ENCODE measurements at places on chromosomes 4 and X. TPM values are rescaled to one million over a fixed set of nuclear protein-coding genes. Genes with fewer than 3 reads are reported as not detected.

Gene GPR119
- polyA plus RNA-seq: 7.6 TPM

- peak overlapping the region; percentile 77 for H3K27ac ChIP-seq
- H3K4me1 ChIP-seq: peaks cover 26% of the 10 kb centered on the region
- no peaks in the 10 kb centered on the region for H3K27me3 ChIP-seq
- H3K36me3 ChIP-seq: no peaks in the 10 kb centered on the region
These were observed 7.0 kb downstream of the SLC9B1 start for GRCh38 chr4:103012551-103012950.

GRCh38 chr4:67918428-67918827 lies 34.6 kb upstream of the TMPRSS11D start:
- no peak for DNase-seq
- H3K27ac ChIP-seq: no peak overlapping the region
- no peaks in the 10 kb centered on the region for H3K36me3 ChIP-seq

DNA sequence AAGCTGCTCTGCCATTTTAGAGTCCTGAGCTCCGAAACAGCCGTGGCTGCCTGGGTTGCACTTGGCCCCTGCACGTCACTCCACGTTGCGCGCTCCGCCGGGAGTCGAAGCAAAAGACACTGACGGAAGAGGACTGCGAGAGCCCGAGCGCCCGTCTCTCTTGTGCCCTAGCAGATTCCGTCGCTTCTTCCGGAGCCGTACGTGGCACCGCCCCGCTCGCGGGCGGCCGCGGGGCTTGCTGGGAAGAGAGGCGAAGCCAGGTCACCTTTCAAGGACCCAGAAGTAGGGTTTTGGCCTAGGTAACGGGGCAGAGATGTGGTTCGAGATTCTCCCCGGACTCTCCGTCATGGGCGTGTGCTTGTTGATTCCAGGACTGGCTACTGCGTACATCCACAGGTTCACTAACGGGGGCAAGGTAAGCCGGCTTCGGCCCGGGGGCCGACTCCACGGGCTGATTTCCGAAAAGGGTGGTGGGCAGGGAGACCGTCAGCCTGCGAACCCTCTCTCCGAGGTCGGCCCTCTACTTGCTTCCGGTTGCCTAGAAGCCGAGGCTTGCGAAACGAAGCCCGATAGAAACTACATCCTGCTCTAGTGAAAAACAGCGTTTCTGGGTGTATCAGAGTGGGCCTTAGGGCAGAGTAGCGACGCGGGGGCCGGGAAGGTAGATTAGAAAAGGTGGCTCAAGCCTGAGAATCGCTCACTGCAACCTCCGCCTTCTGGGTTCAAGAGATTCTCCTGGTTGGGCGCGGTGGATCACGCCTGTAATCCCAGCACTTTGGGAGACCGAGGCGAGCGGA lies at the start of the genes NDUFA1 and RNF113A:
NDUFA1 (plus strand) TSS at position 234 of the 797 bp plus-strand sequence; CDS start at position 314, 80 bp downstream.
RNF113A (minus strand) TSS at position 135 of the 797 bp plus-strand sequence; CDS start at position 15, 120 bp downstream.
- H3K27ac ChIP-seq: peak within 1 kb of the TSS; percentile 79
- peak; percentile 88 for DNase-seq
- H3K4me3 ChIP-seq: peak within 1 kb of the TSS; percentile 49
- no peaks in the 10 kb centered on the region for H3K36me3 ChIP-seq

DNA sequence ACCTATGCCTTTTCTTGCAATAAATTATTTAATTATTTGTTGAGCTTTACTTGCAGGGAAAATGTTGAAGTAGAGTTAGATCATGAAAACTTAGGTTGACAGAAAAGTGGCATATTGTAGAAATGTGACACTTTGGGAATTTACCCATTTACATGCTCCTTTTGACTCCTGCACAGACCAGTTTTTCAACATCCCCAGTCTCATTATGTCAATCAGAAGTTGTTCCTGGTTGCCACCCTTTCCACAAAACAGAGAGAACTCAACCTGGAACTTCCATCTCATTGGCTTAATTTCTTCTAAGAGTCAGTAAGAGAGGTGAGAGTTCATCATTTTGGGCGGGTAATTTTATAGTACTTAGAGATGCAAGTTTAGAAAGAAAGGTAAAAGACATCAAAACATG lies 284.6 kb upstream of the ANKRD50 start:
- no peaks in the 10 kb centered on the region for H3K4me1 ChIP-seq
- no peak for DNase-seq
- no peaks in the 10 kb centered on the region for H3K36me3 ChIP-seq
- no peaks in the 10 kb centered on the region for H3K27me3 ChIP-seq

DNA sequence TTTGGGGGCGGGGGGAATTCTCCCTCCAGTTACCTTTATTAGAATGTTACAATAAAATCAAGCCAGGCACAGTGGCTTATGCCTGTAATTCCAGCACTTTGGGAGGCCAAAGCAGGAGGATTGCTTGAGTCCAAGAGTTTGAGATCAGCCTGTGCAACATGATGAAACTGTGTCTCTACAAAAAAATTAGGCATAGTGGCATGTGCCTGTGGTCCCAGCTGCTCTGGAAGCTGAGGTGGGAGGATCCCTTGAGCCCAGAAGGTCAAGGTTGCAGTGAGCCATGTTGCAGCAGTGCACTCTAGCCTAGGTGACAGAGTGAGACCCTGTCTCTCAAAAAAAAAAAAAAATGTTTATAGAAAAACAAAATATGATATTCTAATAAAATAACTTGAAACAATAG lies 5.3 kb upstream of the UBE2D3 start:
- peaks cover 16% of the 10 kb centered on the region for H3K4me1 ChIP-seq
- H3K27ac ChIP-seq: no peak overlapping the region
- no peaks in the 10 kb centered on the region for H3K27me3 ChIP-seq
- no peaks in the 10 kb centered on the region for H3K36me3 ChIP-seq
- no peak for DNase-seq

DNA sequence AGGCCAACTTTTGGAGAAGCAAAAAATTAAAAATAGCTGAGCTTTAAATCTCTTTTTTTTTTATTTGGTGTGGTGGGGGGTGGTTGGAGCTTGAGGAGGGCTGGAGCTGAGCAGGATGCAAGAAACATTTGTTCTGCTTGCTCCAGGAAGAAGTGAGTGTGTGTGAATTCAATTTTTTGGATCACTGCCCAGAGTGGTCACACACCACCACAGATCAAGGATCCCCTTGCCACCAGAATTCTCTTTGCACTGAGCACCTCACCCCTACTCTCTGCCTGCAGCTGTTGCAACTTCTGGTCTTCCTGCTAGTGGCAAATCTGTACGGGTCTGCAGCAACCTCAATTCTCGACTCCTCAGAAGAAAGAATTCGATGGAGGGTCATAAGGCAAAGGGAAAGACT lies 19.9 kb upstream of the PLP1 start:
- no peak for DNase-seq
- no peak overlapping the region for H3K4me3 ChIP-seq
- H3K4me1 ChIP-seq: no peaks in the 10 kb centered on the region
- no peak overlapping the region for H3K27ac ChIP-seq
- no peaks in the 10 kb centered on the region for H3K36me3 ChIP-seq

Gene BGN
- polyA plus RNA-seq: 24.5 TPM

DNA sequence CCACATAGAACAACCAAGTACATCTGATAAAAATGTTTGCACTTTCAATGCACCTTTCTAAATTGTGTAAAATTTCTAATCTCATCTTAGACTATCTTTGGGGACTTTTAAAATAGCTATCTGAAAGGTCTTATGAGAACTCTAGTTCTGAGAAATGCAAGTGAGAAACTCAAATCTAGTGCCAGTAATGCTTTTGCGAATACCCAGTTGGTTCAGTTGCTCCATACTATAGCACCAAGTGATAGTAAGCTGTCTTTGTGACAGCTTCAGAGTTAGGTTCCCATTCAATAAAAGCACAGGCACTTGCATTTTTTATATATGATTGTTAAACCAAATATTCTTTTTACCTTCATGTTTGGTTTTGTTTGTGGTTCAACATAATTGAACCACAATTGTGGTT lies 4.5 kb upstream of the ITM2A start:
- H3K4me1 ChIP-seq: no peaks in the 10 kb centered on the region
- H3K27ac ChIP-seq: no peak overlapping the region
- DNase-seq: no peak

GRCh38 chrX:48475774-48476577 lies at the start of gene FTSJ1:
TSS of gene FTSJ1 (plus strand) at chrX:48476199. CDS start at chrX:48478048, 1,849 bp downstream.
- H3K27me3 ChIP-seq: no peaks in the 10 kb centered on the region
- peak within 1 kb of the TSS; percentile 50 for H3K27ac ChIP-seq
- no peaks in the 10 kb centered on the region for H3K36me3 ChIP-seq
- H3K4me3 ChIP-seq: peak within 1 kb of the TSS; percentile 41
- peak; percentile 82 for DNase-seq

GRCh38 chr4:154425514-154425913 lies 66.1 kb downstream of the DCHS2 start:
- no peak for DNase-seq
- H3K4me1 ChIP-seq: no peaks in the 10 kb centered on the region
- H3K27me3 ChIP-seq: no peaks in the 10 kb centered on the region

DNA sequence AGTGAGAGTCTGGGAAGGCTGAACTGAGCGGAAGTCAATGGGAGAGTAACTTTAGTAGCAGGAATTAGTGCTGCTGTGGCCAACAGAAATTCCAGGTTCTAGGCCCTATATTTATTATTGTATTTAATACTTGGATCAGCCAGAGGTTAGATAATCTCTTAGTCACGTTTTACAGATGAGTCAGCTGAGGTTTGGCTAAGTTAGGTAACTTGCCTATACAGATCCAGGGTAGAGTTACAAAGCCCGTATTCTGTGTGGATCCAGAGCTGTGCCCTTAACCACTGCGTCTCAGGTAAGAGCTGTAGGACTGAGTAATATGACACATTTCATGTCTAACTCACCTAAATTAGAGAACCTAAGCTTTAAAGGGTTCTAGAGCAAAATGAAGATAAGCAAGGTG lies 20.5 kb downstream of the PSMD10 start:
- no peaks in the 10 kb centered on the region for H3K4me1 ChIP-seq
- DNase-seq: no peak
- no peak overlapping the region for H3K4me3 ChIP-seq
- no peaks in the 10 kb centered on the region for H3K36me3 ChIP-seq
- H3K27ac ChIP-seq: no peak overlapping the region

Gene GPRASP2
- 4.2 TPM for polyA plus RNA-seq

Gene GPRASP3
- polyA plus RNA-seq: 1.7 TPM
